ENCODE measurements at places on chromosomes 6 and 20. TPM values are rescaled to one million over a fixed set of nuclear protein-coding genes. Genes with fewer than 3 reads are reported as not detected.

The KIAA1586 gene
- total RNA-seq = 20.4 TPM

The TTK gene
- 0.87 TPM for total RNA-seq

The COX4I2 gene
- not detected for total RNA-seq

GRCh38 chr20:40508821-40509220, 180.2 kb downstream of the MAFB start:
- H3K4me3 ChIP-seq = no peak overlapping the region
- H3K27me3 ChIP-seq = no peaks in the 10 kb centered on the region
- no peaks in the 10 kb centered on the region for H3K36me3 ChIP-seq
- H3K4me1 ChIP-seq = no peaks in the 10 kb centered on the region
- no peak overlapping the region for H3K27ac ChIP-seq

DNA sequence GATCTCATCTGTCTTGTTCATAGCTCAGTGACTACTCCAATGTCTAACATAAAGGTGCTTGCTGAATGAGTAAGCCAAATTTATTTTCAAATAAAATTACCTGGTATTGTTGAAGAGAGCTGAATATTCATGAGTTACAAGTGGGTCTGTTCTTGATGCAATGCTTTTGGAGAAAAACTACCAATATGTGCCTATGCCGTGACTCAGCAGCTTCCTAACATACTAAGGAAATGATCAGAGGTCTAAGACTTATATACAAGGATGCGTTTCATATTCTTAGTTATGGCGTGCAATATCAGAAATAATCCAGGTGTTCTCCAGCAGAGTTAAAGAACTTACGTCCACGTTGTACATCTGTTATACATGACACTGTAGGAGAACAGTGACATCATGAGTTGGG, 5.1 kb downstream of the FAM120B start:
- H3K4me3 ChIP-seq = no peak overlapping the region
- DNase-seq = no peak
- H3K27me3 ChIP-seq = no peaks in the 10 kb centered on the region
- H3K36me3 ChIP-seq = no peaks in the 10 kb centered on the region

- no peaks in the 10 kb centered on the region for H3K4me1 ChIP-seq
- DNase-seq = no peak
- no peak overlapping the region for H3K4me3 ChIP-seq
- H3K27ac ChIP-seq = no peak overlapping the region
- H3K27me3 ChIP-seq = no peaks in the 10 kb centered on the region
Observed at GRCh38 chr6:167588920-167589614, 237.6 kb upstream of the AFDN start.

DNA sequence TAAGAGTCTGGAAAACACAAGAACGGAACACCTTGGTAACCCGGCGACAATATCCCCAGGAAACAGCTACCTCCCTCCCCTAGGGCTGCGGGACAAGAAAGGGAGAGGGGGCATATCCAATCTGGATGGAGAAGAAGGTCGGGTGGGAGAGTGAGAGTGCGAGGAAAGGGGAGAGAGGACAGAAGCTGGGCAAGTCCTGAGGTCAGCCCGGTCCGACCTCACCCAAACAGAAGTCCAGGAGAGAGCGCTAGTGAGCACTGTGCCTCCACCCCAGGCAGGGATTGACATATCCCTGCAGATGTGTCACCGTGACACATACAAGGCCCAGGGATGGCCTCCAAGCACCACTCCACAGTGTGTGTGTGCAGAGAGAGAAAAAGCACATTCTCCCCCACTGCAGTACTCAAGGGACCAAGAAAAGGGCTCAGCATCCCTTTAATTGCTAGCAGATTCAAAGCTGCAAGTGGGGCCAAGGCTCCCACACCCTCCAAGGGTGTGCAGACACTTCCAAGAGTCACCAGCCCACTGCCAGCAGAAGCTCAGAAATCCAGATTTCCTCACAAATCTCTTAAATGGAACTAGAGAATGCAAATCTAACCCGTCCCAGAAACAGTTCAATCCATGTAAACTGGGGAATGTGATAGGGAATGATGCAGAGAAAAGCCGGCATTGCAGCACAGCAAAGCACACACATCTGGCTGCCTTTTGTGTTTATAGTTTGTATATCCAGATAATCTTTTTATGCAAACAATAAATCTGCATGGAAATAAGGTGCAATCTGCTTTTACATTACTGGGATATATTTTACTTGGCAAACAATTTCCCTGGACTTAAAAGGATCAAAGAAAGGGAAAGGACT, 3.1 kb downstream of the PXDC1 start:
- H3K4me1 ChIP-seq = peaks cover 11% of the 10 kb centered on the region
- no peak for DNase-seq
- no peaks in the 10 kb centered on the region for H3K27me3 ChIP-seq
- no peaks in the 10 kb centered on the region for H3K36me3 ChIP-seq

- H3K4me1 ChIP-seq = no peaks in the 10 kb centered on the region
- no peak overlapping the region for H3K4me3 ChIP-seq
- H3K27ac ChIP-seq = no peak overlapping the region
- no peaks in the 10 kb centered on the region for H3K36me3 ChIP-seq
- DNase-seq = no peak
Observed at GRCh38 chr6:113331021-113331420, 526.1 kb upstream of the MARCKS start.

- peaks cover 40% of the 10 kb centered on the region for H3K27me3 ChIP-seq
- no peaks in the 10 kb centered on the region for H3K4me1 ChIP-seq
- H3K4me3 ChIP-seq = no peak overlapping the region
Observed at GRCh38 chr6:137512757-137513605, 18.8 kb upstream of the OLIG3 start.

DNA sequence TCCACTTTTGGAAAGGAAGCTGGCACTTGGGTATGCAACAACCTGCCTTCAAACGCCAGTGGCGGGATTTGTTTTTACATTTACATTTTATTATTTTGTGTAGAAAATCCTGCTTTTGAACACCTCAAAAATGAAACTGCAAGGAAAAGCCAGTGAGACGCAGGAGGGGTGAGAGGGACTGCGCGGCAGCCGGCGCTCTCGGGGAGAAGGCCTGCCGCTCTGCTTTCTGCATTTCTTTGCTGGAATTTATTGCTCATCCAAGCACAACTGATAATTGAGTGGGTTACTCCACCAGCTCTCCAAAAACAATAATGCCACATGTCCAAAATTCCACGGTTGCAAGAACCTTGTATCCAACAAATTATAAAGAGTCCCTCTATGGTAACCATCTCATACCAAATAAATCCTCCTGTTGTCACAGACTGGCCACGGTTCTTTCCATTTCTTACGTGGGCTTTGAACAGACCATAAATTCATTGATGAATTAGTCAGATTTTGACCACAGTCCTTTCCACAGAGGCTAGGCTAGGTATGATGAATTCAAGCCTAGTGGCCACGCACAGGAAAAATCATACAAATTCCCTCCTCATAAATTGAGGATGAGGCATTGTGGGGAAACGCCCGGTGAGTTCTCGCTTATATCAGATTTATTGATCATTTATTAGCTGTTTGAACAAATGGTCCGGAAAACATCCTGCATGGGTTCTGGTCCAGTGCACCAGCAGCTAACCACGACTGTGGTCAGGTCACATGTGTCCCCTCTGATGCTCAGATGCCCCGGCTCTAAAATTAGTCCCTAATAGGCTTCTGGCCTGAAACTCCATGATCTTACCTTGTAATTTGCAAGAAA, 31.6 kb upstream of the FOXC1 start:
- H3K4me3 ChIP-seq = no peak overlapping the region
- no peaks in the 10 kb centered on the region for H3K4me1 ChIP-seq
- no peak overlapping the region for H3K27ac ChIP-seq
- DNase-seq = no peak

- no peak for DNase-seq
- no peaks in the 10 kb centered on the region for H3K27me3 ChIP-seq
- no peaks in the 10 kb centered on the region for H3K4me1 ChIP-seq
Observed at GRCh38 chr6:163186527-163186926, 228.0 kb upstream of the QKI start.

DNA sequence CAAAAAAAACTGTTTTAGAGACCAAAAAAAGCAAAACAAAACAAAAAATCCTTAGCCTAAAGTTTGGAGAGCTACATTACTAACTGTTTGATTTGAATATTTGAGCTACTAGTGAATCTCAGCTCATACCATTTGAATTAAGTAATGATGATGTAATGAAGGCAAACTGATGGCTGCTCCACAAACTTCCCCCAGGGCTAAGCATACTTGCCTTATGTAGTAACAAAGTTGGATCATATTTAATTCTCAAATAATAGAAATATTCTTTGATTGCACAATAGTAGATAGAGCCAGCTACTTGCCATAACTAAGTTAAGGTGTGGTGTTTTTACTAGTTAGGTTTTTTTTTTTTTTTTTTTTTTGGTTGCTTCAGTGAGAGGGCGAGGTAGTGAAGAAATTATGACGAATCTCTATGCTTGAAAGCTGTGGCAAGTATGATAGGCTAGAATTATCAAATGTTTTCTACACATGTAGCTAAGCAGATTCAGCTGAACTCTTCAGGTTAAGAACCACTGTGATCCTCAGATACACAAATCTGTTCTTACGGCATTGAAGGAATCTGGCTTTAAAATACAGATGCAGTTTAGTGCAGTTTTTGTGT, 2.9 kb downstream of the RAB32 start:
- no peak overlapping the region for H3K4me3 ChIP-seq
- H3K27ac ChIP-seq = no peak overlapping the region
- H3K27me3 ChIP-seq = peaks cover 3% of the 10 kb centered on the region
- no peaks in the 10 kb centered on the region for H3K4me1 ChIP-seq
- DNase-seq = no peak

GRCh38 chr6:12065321-12066140, 53.4 kb downstream of the HIVEP1 start:
- H3K36me3 ChIP-seq = no peaks in the 10 kb centered on the region
- peaks cover 38% of the 10 kb centered on the region for H3K4me1 ChIP-seq
- H3K4me3 ChIP-seq = no peak overlapping the region
- H3K27ac ChIP-seq = no peak overlapping the region
